ENCODE measurements at places on chromosomes 13 and 19.
A peak's percentile ranks its signal among the peaks of the same experiment; 100 is the strongest.

GRCh38 chr19:6108721-6109633 is 1.3 kb downstream of the RFX2 start:
- DNase-seq = peak; percentile 61

DNA sequence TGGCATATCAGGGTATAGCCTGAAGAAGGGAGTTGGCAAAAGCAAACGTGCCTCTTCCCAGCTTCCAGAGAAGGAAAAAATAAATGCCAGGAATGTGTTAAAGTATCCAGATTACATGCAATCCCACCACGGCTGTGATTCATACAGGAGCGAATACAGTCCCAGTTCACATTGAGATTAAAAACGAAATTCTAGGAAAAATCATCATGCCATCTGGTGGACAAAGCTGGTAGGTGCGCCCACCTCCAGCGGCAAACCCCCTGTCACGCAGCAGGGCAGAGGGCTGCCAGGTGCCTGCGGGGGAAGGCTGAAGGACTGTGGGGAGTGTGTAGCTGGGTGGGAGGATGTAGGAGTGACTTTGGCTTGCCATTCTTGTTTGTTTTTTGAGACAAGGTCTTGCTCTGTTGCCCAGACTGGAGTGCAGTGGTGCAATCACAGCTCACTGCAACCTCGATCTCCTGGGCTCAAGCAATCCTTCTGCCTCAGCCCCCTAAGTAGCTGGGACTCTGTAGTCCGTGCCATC is 6.4 kb upstream of the DMWD start:
- DNase-seq = peak; percentile 52

DNA sequence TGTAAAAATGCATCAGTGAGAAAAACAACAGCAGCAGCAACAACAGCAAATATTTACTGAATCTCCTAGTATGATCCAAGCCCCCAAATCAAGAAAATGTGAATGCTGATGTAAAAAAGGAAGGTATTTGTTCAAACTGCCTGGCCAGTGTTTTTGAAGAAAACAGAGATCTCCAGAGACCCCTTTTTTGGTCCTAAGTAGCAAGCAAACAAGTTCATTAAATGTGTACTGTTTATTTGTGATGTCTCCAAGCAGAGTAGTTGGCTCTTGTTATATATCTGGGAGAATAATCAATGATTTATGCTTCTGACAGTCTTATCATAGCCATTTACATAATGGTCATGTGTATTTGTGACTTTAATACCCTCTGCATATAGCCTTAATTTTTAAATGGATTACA is 50.7 kb downstream of the CDADC1 start:
- no peak for DNase-seq

DNA sequence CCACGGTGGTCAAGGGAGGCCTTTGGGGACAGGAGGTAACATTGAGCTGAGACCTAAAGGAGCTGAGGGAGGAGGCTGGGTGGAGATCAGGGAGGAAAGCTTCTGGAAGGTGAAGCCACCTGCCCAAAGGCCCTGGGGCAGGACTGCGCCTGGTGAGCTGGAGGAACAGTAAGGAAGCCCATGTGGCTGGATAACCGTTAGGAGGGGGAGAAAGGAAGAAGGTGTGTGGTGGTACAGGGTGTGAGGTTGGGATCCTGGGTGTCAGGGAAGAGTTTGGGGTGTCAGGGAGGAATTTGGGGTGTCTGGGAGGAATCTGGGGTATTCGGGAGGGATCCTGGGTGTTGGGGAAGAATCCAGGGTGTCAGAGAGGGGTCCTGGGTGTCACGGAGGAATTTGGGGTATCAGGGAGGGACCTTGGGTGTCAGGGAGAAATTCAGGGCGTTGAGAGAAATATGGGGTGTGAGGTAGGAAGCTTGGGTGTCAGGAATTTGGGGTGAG is 695 bp downstream of the TICAM1 start:
- DNase-seq = no peak

- no peak for DNase-seq
Measured at GRCh38 chr19:49741210-49741844, 21.8 kb downstream of the TSKS start.

DNA sequence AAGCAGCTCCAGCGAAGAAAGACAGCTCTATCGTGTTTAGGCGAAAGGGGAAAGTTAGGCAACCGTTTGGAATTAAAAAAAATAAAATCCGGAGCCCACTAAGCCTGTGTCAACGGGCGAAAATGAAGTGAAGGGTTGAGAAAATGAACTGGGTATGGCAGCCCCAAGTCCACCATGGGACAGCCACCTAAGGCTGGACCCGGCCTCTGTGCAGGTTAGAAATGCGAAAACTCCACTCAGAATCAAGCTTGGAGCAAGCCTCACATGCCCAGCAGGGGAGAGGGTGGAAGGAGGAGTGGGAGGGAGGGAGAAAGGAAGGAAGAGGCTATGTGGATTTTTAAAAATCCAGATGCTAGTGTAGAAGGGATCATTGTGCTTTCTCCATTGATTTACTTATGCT is 101.2 kb downstream of the IRS2 start:
- no peak for DNase-seq

GRCh38 chr13:30323524-30323923 is 16.2 kb upstream of the KATNAL1 start:
- DNase-seq = no peak

- DNase-seq = no peak
Measured at GRCh38 chr13:73954808-73955207, 179.4 kb downstream of the KLF12 start.

DNA sequence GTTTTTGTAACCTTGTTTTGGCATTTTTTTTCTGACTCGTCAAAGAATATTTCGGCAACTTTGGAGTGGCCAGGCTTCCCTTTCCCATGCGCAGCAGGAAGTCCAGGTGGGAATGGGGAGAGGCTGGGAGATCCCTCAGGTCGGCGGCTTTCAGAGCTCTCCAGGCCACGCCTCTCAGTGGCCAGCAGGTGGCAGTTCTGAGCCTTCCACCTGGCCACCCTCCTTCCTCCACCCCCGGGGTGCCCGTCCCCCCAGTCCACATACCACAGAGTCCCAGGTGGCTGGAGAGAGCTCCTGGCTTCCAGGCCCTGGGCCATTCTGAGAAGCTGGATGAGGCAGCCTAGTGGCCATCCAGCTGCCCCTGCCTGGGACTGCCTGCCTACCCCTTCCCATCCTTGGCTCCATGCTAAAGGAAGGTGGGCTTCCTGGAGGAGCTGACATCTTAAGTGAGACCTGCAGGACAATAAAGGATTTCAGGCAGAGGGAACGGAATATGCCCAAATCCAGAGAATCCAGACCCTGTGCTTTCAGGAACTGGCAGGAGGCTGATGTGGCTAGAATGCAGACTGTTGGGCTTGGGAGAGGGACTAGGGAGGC is 46.3 kb downstream of the CCNE1 start:
- DNase-seq = peak; percentile 10

DNA sequence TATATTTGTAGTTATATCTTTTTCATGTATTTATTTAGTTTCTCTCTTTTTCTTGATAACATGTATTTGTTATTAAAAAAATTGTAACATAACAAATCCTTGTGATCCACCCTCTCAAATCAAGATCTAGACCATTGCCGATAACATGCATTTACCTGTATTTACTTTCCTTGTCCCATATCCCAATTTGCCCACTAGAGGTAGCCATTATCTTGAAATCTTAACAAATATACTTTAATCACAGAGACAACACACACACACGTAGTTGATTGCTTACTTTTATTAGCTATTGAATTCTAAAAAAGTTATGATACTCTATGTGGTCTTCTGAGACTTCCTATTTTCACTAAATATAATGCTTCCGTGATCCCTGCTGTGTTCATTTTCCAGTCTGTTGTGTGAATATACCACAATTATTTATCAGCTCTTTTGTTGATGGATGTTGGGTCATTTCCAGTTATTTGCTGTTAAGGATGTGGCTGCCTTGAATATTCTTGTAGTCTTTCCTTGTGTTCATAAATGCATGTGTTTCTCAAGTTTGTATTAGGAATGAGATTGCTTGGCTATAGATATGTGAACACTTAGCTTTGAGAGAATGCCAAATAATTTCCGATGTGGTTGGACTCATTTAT is 31.3 kb upstream of the ZMYM2 start:
- no peak for DNase-seq

DNA sequence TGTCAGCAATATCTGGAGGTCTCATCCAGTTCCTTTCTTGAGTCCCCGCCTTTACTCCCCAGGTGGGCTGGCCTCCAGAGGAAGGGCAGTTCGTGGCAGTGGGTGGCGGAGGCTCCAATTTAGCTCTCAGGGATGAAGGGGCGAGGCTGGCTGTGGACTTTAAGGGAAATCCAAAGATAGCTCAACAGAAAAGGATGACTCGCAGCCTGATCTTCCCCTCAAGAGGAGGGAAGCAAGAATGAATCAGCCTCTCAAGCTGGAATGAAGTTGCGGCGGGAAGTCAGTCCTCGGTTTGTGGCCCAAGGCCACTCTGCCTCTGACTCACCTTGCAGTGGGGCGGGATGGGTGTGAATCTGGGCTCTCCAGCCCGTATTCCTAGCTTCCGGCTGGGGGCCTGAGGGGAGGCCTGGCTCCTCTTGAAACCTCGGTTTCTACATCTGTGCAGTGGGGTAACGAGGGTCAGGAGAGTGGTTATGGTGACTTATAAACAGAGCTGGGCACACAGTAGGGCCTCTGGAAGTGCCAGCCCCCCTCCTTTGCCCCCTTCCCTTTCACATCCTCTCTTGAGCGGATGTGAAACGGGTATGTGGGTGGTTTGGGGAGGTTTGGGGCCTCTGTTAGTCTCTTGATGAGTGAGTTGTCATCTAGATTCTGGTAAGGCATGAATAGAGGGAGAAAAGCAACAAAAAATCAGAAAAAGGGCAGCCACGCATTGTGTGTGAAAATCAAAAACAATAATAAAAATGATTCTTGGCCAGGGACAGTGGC is 10.5 kb upstream of the SMG9 start:
- DNase-seq = peak; percentile 85

GRCh38 chr13:45046445-45046844 is 57.1 kb downstream of the GPALPP1 start:
- DNase-seq = no peak

DNA sequence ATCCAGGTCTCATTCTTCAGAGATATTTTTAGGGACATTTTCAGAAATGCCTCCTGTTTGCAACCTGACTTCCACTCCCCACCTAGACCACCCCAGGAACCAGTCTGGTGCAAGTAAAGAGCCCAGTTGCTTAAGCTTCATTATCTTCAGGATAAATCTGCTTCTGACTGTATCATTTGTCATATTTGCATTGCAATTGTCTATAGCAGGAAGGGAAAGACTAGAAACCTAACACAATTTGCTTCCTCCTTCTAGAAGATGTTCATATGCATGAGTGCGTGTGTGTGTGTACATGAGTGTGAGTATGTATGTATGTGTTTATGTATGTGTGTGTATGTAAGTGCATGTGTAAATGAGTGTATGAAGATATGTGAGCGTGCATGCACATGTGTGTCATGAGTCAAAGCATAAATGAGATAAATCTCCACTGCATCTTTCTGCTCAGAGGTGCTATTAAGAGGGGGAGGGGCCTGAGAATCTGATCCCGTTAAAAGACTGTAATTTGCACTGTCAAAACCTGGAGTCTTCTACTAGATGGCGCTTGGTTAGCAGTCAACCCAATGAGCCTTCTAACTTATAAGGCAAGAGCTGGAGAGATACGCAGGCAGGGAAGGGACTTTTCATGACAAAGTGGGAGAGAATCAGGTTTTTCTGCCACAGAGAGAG is 178.8 kb upstream of the KL start:
- no peak for DNase-seq

DNA sequence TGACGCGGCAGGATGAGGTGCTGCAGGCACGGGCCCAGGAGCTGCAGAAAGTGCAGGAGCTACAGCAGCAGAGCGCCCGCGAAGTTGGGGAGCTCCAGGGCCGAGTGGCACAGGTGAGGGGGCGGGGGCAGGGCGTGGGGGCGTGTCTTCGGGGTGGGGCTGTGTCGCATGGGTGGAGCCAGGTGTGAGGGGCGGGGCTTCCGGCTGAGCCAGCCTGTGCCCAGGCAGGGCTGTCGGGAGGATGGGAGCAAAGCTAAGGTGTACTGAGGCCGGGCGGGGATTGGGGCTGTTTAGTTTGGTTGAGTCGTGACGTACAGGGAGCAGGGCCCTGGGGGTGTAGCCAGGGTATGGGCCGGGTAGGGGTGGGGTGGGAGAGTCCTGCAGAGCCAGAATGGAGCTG is 62.3 kb downstream of the KCNC3 start:
- no peak for DNase-seq

DNA sequence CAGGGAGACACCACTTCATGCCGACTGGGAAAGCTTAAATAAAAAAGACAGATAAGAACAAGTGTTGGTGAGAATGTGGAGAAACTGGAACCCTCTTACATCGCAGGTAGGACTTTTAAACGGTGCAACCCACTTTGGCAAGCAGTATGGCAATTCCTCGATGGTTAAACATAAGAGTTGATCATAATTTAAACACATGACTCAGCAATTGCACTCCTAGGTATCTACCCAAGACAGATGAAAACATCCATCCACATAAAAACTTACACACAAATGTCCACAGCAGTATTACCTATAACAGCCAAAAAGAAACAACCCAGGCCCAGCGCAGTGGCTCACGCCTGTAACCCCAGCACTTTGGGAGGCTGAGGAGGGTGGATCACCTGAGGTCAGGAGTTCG is 21.9 kb downstream of the FLT1 start:
- no peak for DNase-seq

GRCh38 chr13:109971006-109971405 is 184.6 kb upstream of the IRS2 start:
- DNase-seq = no peak

- DNase-seq = no peak
Measured at GRCh38 chr19:13868663-13869062, 8.3 kb upstream of the NANOS3 start.

GRCh38 chr13:113183450-113184129 is 24.9 kb downstream of the PCID2 start:
- no peak for DNase-seq

DNA sequence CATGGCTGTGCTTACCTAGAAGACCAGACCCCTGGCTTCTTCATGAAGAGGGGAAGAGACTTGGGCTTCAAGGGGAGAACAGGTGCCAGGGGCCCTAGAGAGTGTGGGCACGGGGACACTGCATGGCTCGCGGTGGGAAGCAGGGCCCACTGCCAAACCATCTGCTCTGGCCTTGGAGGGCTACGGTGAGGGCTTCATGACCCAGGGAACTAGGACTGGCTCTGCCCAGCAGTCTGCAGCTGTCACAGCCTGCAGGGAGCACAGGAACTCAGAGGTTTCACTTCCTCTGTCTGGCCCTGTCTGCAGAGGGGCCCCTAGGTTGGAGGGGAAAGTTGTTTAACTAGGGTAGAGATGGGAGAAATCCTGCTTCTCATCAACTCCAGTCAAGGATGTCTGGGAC is 4.3 kb downstream of the ERCC1 start:
- DNase-seq = no peak

- no peak for DNase-seq
Measured at GRCh38 chr13:99295488-99296252, 11.5 kb downstream of the GPR183 start.

DNA sequence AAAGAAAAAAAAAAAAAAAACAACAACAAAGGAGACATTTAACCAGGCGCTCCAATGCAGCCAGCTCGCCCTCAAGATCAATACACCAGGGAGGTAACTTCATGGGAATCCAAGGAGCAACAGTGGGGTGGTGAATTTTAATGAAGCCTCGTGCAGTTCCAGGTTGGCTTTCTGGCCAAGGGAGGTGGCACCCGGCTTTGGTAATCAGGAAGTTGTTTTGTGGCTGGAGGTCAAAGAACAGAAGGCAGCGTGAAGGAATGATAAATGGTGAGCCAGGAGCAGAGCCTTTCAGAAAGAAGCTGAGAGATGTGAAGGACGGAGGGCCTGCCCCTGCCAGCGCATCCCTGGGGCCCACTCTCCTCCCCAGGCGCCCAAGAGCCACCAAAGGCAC is 188.2 kb upstream of the TSC22D1 start:
- DNase-seq = no peak

GRCh38 chr19:49366110-49366509 is 2.4 kb downstream of the DKKL1 start:
- no peak for DNase-seq
